Stimulated activated CD8-positive, alpha-beta memory T cell treated with anti-CD3 and anti-CD28 coated beads, Interleukin-4, amount 100 ng/mL, for 1 hour (primary cell): ENCODE measurements at places on chromosomes 4 and X.

GRCh38 chr4:43882470-43882869 lies 566.1 kb downstream of the KCTD8 start:
- no peak for DNase-seq

DNA sequence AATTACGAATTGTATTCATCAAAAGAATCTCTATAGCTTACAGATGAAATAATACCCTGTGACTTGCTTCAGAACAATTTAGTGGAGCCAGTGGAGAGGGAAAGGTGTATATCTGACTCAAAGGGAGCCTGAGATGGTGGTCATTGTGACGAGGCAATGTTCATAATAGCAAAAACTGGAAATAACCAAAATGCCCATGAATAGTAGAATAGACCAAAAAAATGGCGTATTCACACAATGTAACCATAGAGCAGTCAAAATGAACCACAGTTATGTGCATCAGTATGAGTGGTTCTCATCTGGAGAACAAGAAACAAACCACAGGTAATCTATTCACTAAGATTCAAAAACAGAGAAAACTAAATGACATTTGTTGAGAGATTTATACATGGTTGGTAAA lies 125.3 kb upstream of the CLNK start:
- no peak for DNase-seq

DNA sequence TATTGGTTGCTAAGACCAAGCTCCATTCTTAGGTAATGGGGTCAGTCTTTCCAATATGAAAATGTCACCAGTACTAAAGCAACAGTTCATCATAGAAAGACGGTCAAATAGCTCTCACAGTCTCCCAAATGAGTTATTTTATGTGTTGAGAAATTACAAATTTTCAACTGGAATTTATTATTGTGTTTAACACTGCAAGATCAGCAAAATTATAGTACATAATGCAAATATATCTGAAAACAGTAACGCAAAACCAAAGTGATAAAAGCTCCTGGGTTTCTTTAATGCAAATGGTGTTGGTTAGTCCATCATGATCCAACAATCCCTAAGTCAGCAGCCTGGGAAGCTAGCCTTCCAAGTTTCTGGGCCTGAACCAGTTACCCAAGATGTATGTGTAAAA lies 61.5 kb upstream of the EGFL6 start:
- no peak for DNase-seq

DNA sequence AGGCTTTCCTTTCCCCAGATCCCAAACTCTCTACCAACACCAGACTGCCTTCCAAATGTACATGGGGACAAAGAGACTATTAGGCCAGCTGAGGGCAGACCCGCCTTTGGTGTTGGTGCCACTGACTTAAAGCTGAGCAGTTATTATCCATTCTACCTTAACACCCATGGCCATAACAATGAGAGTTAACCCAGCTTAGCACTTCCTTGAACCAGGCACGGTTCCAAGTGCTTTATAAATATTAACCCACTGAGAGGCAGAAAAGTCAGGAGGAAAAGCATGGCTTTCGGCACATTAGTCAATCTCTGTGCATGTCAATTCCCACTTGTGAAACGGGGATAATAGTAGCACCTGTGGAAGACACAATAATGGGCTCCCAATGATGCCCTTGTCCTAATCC lies 243.1 kb upstream of the ANXA3 start:
- no peak for DNase-seq

DNA sequence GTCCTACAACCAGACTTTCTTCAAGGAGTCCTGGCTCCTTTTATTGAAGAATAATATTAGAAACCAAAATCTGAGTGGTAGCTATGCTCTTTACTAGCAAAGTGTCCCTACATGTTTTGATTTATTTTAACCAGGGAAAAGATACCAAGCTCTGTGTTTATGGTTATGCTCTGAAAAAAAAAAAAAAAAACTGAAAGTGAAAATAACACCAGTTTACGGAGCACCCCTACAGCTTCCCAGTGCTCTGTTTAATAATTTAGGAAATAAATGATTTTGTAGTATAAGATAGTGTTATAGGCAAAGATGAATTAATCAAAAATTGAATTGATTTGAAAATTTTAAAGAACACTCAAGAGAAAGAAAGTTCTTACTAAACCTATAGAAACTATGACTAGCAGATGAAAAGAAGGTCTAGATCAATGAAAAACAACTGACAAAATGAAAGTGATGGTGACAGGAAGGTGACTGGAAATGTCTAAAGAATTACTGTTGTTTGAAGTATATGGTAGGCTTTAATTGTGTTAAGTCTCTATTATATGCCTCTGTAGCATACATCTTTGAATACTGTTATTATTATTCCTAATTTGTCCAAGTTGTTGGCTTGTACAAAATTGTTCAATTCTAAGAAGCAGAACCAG lies 1698.4 kb upstream of the PCDH10 start:
- DNase-seq = no peak

GRCh38 chr4:138645289-138645688 lies 370.3 kb upstream of the NOCT start:
- DNase-seq = no peak

DNA sequence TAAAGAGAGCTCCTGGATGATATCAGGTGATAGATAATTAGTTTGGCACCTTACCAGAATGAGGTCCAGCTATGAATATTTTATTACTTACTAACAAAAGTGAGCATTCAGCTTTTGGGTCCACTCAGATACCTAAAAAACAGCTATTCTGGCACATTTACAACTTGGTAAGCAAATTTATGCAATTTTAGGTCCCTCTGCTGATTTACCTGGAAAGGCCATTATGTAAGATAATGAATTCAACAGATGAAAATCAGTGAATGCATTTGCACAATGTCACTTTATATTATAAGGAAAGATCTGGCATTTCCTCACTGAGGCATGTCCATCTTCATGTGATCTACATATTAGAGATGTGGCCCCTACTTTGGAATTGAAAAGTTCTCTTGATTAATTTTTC lies 517.0 kb downstream of the SPRY1 start:
- DNase-seq = no peak
